T-cell (primary cell): ENCODE measurements at places on chromosomes 3 and 15. TPM values are rescaled to one million over a fixed set of nuclear protein-coding genes. Genes with fewer than 3 reads are reported as not detected.

The ASB14 gene
- total RNA-seq, result not detected

The TMOD2 gene
- total RNA-seq, result 16.8 TPM

The CELF6 gene
- total RNA-seq, result 3.0 TPM

The FETUB gene
- not detected for total RNA-seq

The SAMMSON gene
- total RNA-seq, result not detected

DNA sequence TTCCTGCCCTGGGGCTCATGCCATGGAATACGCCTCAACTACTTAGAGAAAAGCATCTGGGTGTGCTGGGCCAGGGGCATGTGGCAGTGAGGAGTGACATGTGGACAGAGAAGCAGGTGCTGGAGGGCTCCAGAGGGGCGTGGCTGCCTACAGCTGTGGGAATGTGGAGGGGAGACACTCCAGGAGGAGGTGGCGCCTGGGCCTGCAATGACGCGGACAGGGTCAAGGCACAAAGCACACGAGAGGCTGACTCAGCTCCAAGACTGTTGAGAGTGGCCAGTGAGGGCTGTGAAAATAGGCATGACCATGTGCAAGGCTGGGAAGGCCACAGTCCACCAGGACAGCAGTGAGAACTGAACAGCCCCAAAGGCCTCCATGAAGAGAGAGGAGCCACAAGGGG is 48.5 kb downstream of the PTH1R start:
- peak overlapping the region; percentile 42 for H3K27ac ChIP-seq
- DNase-seq, result no peak
- H3K4me3 ChIP-seq, result no peak overlapping the region
- peaks cover 7% of the 10 kb centered on the region for H3K4me1 ChIP-seq
- H3K36me3 ChIP-seq, result peaks cover 19% of the 10 kb centered on the region
- H3K27me3 ChIP-seq, result no peaks in the 10 kb centered on the region

- H3K4me1 ChIP-seq, result no peaks in the 10 kb centered on the region
- no peak for DNase-seq
- no peak overlapping the region for H3K4me3 ChIP-seq
- no peaks in the 10 kb centered on the region for H3K27me3 ChIP-seq
Observed at GRCh38 chr3:14418296-14419250, 16.2 kb downstream of the SLC6A6 start.

DNA sequence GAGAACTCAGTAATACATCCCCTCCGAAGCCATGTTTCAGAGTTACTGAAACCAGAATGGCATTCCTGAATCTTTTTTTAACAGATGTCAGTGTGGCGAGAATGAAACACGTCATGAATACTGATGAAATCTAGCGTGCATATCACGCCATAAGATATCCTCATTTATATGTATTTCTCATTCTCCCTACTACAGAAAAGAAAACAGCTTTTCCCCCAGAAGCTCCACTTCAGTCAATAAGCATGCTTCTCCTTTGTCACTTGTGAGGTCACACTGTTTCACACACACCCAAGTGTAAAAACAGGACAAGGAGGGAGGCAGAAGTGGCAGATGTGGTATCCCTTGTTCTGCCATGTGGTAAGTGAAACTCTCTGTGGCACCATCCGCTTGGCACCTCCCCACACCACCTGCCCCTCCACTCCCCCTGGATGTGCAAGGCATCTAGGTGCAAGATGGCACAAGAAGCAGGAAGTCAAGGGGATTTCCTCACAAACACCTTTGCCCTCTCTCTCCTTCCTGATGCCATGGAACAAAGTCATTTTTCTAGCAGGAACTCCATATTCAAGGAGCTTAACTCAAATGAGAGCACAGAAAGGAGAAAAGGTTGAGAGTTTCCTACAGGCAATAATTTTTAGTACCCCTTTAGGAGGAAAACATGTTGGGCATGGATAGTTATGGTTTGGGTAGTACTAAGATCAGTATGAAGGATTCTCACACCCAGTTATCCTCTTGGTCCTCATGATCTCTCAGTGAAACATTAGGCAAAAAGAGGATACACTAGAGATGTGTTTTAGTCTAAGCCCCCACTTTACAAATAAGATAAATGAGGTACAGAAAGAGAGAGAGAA is 47.5 kb upstream of the FRMD4B start:
- H3K27me3 ChIP-seq, result peaks cover 2% of the 10 kb centered on the region
- H3K27ac ChIP-seq, result no peak overlapping the region
- DNase-seq, result no peak
- H3K4me1 ChIP-seq, result no peaks in the 10 kb centered on the region

DNA sequence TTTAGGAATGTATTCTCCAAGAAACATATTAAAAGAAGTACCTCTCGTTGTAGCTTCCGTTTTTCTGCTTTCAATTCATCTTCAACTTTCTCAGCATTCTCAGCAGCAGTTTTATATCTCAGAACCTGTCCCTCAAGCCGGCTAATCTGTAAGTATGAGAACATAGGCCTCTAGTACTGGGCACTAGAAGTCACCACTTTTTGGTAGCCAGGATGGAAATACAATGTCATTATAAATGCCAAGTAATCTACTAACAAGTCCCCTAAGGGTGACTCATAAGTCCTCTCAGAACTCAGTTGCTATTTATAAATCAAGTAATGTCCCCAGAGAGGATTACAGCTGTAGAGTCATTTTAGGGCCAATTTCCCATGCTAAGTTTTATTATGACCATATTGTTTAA is 61.1 kb downstream of the MLH1 start:
- H3K4me3 ChIP-seq, result no peak overlapping the region
- H3K4me1 ChIP-seq, result no peaks in the 10 kb centered on the region
- H3K27ac ChIP-seq, result no peak overlapping the region
- H3K36me3 ChIP-seq, result peaks cover 6% of the 10 kb centered on the region
- DNase-seq, result no peak

GRCh38 chr3:177642042-177642803 is 444.9 kb upstream of the TBL1XR1 start:
- no peak overlapping the region for H3K4me3 ChIP-seq
- peak overlapping the region; percentile 74 for H3K27ac ChIP-seq
- no peaks in the 10 kb centered on the region for H3K27me3 ChIP-seq
- DNase-seq, result no peak

- no peaks in the 10 kb centered on the region for H3K36me3 ChIP-seq
- no peaks in the 10 kb centered on the region for H3K4me1 ChIP-seq
- H3K27me3 ChIP-seq, result no peaks in the 10 kb centered on the region
- no peak for DNase-seq
- no peak overlapping the region for H3K4me3 ChIP-seq
Observed at GRCh38 chr15:42375941-42376340, 16.6 kb downstream of the CAPN3 start.

DNA sequence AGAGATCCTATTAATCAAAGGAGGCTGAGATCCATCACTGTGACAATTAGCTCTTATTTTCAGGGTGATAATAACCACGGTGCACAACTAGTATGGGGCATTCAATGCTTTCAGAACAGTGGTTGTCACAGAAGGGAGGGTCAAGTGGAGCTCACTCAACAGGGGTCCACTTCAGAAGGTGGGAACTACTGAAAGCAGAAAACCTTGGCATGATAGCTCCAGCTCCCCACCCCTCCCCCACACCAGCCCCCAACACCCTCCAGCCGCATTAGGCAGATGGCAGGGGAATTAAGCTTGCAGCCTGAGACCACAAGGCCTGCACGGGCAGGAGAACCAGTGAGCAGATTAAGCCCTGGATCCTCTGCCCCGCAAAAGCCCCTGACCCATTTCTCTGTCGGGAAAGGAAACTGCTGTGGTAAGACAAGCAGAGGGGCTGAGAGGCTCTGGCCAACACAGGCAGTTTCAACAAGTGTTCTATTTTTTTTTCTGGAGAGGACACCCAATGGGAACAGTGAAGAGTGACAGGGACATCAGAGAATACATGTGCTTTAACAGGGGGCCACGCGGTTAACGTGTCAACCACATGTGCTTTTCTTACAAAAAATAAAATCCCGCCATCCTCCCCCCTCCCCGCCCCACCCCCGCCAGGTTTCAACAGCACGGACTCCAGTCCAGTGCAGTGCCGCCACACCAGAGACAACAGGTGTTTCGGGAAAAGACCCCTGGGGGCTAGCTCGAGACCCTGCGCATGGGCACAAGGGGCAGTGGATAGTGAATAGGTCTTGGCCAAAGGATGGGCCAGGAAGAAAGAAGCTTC is 997 bp downstream of the FYCO1 start:
- H3K4me3 ChIP-seq, result peak overlapping the region; percentile 72
- H3K36me3 ChIP-seq, result no peaks in the 10 kb centered on the region
- H3K27ac ChIP-seq, result peak overlapping the region; percentile 95
- peak; percentile 38 for DNase-seq
- H3K4me1 ChIP-seq, result peaks cover 62% of the 10 kb centered on the region

- H3K27ac ChIP-seq, result no peak overlapping the region
- no peak for DNase-seq
- H3K36me3 ChIP-seq, result no peaks in the 10 kb centered on the region
- no peak overlapping the region for H3K4me3 ChIP-seq
Observed at GRCh38 chr3:172173316-172174254, 134.2 kb downstream of the FNDC3B start.

DNA sequence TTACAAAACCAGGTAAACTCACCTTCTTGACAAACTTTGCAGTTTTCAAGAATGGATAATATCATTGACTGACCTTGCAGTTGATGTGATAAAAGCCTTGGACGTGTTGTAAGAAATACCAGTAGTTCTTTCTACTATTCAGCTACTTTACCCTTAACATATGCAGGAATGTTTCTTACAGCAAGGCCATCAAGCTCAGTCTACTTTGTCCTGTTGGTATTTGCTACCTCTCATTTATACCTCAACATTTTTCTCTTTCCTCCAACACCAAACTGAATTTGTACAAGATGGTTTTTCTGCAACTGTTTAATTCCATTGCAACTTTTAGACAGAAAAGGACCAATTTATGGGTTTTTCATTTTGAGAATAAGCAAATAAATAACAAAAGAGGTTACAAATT is 147.4 kb upstream of the BCHE start:
- no peak overlapping the region for H3K4me3 ChIP-seq
- H3K27me3 ChIP-seq, result no peaks in the 10 kb centered on the region
- DNase-seq, result no peak

DNA sequence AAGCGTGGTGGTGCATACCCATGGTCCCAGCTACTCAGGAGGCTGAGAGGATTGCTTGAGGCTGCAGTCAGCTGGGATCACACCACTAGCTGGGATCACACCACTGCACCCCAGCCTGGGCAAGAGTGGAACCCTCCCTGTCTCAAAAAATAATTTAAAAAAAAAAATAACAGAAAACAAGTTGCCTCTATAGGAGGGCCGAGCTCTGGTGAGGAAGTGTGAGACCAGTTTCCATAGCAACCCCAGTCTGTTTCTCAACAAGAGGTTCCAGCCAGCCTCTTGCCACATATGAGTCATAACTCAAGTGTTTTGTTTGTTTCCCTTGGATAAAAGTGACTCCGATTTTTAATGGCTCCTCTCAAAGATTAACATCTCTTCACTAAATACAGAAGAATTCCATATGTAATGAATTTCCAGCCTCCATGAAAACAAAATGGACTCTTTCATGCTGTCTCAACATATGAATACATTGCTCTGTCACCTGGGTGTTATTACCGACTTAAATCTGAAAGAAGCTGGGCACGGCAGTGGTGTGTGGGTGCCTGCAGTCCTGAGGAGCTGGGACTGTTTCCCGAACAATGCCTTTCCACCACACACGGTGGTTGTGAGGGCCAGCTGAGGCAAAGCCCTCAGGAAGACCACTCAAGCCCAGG is 19.7 kb downstream of the TMEM43 start:
- H3K4me3 ChIP-seq, result no peak overlapping the region
- peaks cover 22% of the 10 kb centered on the region for H3K4me1 ChIP-seq
- no peaks in the 10 kb centered on the region for H3K27me3 ChIP-seq
- peak; percentile 76 for DNase-seq

- no peak overlapping the region for H3K4me3 ChIP-seq
- DNase-seq, result no peak
- no peak overlapping the region for H3K27ac ChIP-seq
- H3K27me3 ChIP-seq, result peaks cover 2% of the 10 kb centered on the region
Observed at GRCh38 chr3:23656199-23656598, 149.6 kb upstream of the UBE2E1 start.

GRCh38 chr3:162077108-162077507 is 580.5 kb downstream of the OTOL1 start:
- no peaks in the 10 kb centered on the region for H3K4me1 ChIP-seq
- no peak overlapping the region for H3K4me3 ChIP-seq
- no peak overlapping the region for H3K27ac ChIP-seq

DNA sequence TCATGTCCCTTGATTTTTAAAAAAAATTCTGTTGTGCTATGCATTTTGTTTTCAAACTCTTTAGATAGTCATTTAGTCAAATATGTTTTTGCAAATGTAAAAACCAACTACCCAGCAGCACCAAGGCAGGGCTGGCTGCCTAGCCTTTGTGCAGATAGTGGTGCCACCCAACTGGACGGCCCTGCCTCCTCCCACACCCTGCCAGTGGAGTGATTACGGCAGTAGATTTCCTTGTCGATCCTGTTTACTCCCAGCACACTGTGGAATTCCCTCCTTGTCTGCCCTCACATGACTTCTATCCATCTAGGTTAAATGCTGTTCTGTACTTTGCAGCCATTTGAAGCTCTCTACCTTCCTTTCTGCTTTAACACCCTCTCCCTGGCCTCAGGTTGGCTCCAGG is 79.4 kb upstream of the PLXNA1 start:
- H3K27me3 ChIP-seq, result no peaks in the 10 kb centered on the region
- no peaks in the 10 kb centered on the region for H3K4me1 ChIP-seq
- no peak overlapping the region for H3K27ac ChIP-seq

GRCh38 chr15:38868326-38869114 is 303.9 kb upstream of the RASGRP1 start:
- H3K27me3 ChIP-seq, result peaks cover 6% of the 10 kb centered on the region
- no peak for DNase-seq
- H3K4me1 ChIP-seq, result no peaks in the 10 kb centered on the region
- no peak overlapping the region for H3K4me3 ChIP-seq
- no peaks in the 10 kb centered on the region for H3K36me3 ChIP-seq

GRCh38 chr15:38053205-38053604 is 118.8 kb downstream of the TMCO5A start:
- no peaks in the 10 kb centered on the region for H3K4me1 ChIP-seq
- no peaks in the 10 kb centered on the region for H3K27me3 ChIP-seq
- H3K36me3 ChIP-seq, result no peaks in the 10 kb centered on the region

GRCh38 chr3:185087419-185087818 is 65.4 kb downstream of the C3orf70 start:
- no peak for DNase-seq
- no peak overlapping the region for H3K4me3 ChIP-seq
- no peak overlapping the region for H3K27ac ChIP-seq
- H3K4me1 ChIP-seq, result no peaks in the 10 kb centered on the region

- no peak for DNase-seq
- H3K4me3 ChIP-seq, result no peak overlapping the region
- H3K36me3 ChIP-seq, result peaks cover 2% of the 10 kb centered on the region
- H3K27me3 ChIP-seq, result peaks cover 39% of the 10 kb centered on the region
Observed at GRCh38 chr3:13263770-13264467, 156.2 kb downstream of the NUP210 start.

DNA sequence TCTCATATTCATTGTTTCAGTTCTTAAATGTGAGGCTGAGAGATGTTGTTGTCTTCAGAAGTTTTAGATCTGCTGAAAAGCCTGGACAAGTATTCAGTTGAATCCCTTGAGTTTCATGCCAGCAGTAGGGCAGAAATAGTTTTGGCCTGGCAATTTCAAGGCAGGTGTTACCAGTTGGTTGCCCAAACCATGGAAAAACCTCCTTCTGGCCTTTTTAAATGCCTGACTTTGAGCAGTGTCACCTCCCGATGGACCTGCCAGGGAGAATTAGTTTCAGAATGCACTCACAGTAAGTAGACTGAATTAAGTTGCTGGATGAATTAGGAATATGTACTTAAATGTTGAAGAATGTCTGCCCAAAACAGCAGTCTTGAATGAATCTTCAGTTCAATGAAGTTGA is 383.1 kb downstream of the KCNH8 start:
- no peaks in the 10 kb centered on the region for H3K27me3 ChIP-seq
- no peak for DNase-seq
- H3K36me3 ChIP-seq, result no peaks in the 10 kb centered on the region
- no peak overlapping the region for H3K4me3 ChIP-seq
